Fibroblast of mammary gland (primary cell): ENCODE measurements at places on chromosomes 4 and X.
A peak's percentile ranks its signal among the peaks of the same experiment; 100 is the strongest.

DNA sequence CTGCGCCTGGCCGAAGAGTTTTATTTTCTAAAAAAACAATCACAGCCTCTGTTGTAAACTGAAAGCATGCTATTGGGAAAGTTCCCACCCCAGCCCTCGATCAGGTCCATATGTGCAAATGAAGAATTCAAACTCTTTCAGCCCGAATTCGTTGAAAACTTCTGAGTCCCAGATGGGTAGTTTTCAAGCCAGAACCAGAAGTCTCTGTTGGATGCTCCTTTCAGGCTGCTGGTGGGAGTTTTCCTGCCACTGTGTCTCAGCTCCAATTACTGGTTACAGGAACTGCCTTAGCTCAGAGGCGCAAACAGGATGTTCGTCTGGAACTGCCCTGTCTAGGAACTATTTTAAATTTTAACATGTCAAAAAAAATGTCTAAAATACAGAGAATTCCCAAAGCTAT, 9.3 kb upstream of the ALG13 start:
- DNase-seq: peak; percentile 7

DNA sequence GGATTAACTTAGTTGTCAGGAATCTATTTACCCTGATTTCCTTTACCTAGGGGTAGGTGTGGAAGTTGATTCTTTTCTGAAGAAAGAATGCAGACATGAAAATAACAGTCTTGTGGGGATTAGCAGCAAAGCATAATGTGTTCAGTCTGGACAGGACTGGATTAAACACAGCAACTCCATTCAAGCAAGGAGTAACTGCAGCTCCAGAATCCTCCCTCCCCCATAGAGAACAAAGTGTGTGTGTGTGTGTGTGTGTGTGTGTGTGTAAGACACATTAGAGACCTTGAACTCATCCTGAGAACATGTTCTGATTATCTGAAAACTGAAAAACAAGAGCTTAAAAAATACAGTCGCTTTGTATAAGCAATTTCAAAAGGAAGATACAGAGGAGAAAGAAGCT, 9.3 kb downstream of the C4orf54 start:
- no peak for DNase-seq

DNA sequence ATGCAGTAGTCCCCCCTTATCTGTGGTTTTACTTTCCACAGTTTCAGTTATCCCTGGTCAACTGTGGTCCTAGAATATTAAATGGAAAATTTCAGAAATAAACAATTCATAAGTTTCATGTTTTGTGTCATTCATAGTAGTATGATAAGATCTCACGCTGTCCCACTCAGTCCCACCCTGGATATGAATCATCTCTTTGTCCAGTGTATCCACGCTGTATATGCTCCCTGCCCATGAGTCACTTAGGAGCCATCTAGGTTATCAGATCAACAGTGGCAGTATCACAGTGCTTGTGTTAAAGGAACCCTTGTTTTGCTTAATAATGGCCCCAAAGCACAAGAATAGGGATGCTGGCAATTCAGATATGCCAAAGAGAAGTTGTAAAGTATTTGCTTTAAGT, 16.2 kb upstream of the SYTL4 start:
- no peak for DNase-seq

GRCh38 chr4:47675806-47676205, 162.1 kb downstream of the CORIN start:
- DNase-seq: no peak

DNA sequence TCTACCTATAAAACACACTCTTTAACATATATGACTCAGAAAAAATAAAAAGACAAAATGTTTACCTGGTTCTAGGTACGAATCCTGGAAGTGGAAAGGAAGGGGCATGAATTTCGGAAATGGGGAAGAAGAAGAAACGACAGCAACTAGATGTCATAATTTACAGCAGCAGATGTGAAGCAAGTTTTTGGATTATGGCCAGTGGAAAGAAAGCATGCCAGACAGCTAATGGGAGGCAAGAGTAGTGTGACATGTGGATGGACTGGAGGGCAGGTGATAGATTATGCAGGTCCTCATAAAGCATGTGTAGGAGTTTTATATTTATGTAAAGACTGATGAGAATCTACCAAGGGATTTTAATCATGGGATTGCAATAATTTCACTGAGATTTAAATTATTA, 279.0 kb upstream of the TACR3 start:
- DNase-seq: no peak

DNA sequence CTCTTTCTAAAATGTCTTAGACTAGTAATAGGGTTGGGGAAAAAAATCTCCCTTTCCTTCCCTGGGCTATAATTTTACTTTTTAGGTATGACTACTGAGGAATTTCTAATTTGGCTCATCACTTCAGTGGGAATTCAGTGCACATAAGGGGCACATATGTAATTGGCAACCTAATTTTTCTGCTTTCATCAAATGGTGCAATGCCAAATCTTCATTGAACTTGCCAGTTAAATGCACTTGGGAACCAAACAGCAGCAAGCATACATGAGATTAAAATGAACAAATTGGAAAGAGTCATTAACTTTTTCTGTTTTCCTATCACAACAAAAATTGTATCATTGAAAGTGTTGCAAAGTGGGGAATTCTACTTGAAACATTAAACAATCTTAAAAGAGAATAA, 2.9 kb upstream of the CCSER1 start:
- DNase-seq: no peak

GRCh38 chrX:92351511-92351910, 572.3 kb downstream of the PCDH11X start:
- no peak for DNase-seq

GRCh38 chr4:182569561-182569960, 326.4 kb downstream of the TENM3 start:
- no peak for DNase-seq

DNA sequence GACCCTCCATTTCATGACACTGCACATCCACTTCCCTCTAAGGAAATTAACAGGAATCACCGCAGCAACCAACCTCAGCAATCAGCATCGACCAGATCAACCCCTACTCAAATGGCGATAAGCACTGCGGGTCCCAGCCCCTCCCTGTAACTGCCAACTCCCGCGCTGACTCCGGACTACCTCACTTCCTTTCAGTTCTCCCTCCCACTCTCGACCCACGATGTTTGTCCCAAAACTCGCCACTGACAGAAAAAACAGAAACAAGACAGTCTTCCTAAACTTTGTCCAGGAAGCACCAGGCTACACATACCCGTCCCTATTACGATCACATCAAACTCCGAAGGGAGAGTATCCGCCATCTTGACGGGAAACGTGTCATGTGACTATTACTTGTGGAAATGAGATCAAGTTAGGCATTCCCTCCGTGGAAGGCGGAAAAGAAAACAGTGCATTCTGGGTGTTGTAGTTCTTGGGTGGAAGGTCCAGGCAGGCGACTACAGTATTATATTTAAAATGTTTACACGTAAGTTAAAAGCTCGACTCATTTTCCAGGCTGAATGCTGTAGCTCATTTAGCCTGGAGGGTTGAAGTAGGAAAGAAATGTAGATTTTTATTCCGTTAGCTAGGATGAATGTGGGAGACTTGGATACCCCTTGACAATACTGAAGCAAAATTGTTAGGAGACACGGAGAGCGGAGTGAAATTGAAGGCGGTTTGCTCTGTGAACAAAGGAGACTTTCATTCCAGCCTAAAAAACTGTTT, at the start of gene CHM:
Gene CHM, minus strand, starts transcription at position 385 of the 762 bp plus-strand sequence. Its CDS starts 26 bp downstream, at position 359.
- DNase-seq: peak; percentile 86

DNA sequence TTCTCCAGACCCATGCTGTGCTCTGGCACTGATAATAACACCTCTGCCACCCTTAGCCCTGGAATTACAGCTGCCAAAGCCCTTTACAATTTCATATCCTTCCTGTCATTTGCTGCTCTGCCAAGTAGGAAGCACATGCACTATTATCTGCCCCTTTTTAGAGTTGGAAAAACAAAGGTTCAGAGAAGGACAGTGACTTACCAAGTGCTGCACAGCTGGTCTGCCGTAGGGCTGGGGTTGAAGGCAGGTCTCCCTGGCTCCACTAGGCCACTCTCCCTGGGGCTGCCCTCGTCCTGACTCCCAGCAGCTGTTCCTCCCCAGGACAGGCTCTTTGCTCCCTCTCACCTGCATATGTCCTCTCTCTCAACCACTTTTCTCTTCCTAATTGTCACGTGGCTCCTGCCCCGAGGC, 73.4 kb downstream of the ANAPC4 start:
- DNase-seq: no peak

DNA sequence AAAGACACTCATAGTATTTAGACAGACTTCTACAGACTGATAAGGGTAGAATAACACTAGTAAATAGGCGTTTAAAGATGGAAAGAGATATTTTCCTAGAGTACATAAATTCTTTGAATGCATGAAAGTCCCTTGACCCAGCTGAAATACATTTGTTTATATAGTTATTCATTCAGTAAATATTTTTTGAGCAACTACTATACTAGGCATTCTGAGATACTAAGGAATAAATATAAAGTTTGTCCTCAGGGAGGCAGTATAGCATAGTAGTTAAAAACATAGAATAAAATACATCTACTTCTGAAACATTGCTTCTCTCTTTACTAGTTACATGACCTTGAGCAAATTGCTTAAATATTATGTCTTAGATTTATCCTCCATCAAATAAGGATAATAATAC, 27.4 kb downstream of the HMGN5 start:
- DNase-seq: peak; percentile 32

GRCh38 chr4:68240620-68241019, 4.9 kb downstream of the TMPRSS11B start:
- no peak for DNase-seq

- no peak for DNase-seq
Measured at GRCh38 chr4:107665001-107665400, 55.0 kb downstream of the PAPSS1 start.

DNA sequence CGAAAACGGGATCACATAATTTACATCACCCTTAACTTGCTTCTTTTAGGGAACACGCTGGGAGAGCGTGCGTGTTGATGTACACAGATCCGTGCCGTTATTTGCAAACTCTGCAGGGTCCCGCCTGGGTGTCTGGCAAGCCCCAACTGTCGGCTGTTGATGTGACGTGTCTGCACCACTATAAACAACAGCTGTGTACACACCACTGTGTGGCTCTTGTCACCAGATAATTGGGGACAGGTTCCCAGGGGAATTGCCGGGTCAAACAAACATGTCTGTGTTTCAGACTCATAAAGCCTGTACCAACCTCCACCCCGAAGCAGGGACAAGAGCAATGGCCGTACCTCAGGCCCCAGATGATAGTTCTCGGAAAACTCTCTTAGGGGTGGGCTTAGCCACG, 105.0 kb upstream of the AFAP1 start:
- DNase-seq: no peak

GRCh38 chr4:169156392-169156791, 114.4 kb downstream of the SH3RF1 start:
- no peak for DNase-seq

- no peak for DNase-seq
Measured at GRCh38 chr4:163815776-163816175, 321.3 kb downstream of the TMA16 start.

GRCh38 chr4:11004818-11005217, 320.2 kb upstream of the CLNK start:
- no peak for DNase-seq

DNA sequence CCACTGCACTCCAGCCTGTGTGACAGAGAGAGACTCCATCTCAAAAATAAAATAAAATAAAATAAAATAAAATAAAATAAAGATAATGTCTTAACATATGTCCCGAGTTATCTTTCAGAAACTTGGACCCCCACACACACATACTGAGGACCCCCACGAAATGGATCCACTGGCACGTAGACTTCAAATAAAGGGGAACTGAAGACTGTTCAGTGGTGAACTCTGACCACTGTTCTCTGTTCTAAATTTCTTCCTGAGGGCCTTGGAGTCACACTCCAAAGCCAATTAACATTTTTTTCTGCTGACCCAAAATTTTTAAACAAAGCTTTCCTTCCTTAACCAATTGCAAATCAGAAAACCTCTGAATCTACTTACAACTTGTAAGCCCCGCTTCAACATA, 43.5 kb upstream of the PRDX4 start:
- DNase-seq: no peak

GRCh38 chrX:38839277-38839676, 38.0 kb downstream of the MID1IP1 start:
- no peak for DNase-seq

DNA sequence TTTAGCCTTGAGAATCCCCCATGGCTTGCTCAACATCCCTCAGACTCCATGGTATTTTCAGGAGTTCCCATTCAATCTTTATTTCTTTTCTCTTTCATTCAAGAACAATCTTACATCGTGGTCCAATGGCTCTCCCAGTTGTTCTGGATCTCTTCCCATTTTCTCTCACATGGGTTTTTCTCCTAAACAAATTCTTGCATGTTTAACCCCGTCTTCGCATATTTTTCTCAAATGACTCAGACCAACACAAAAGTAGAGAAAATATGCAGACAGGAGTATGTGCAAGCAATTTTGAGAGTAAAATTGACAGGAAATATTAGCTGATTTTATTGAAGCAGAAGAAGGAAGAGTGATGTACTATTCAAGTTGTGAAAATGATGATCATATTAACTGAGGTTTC, 396.4 kb upstream of the TRAM1L1 start:
- no peak for DNase-seq

GRCh38 chr4:7844594-7844991, 95.1 kb downstream of the AFAP1 start:
- peak; percentile 93 for DNase-seq

- DNase-seq: peak; percentile 30
Measured at GRCh38 chrX:53494436-53494835, 60.3 kb upstream of the HSD17B10 start.

DNA sequence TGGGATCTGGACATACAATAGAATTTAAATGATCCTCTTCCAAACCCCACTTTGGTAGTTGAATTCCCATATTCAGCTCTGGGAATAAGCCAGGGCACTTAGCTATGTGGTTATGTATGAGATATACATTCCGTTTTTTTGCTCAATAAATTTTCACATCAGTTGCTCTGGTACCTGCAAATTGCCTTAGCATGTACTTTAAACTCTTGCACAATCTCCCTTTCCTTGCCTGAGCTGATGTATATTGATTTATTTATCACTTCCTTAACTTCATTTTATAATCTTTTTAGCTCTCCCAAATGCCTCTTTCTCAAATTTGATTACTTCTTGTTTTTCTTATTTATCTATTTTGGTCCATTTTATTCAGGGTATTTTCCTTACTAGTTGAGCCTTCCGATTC, 90.1 kb upstream of the AGA start:
- DNase-seq: no peak

DNA sequence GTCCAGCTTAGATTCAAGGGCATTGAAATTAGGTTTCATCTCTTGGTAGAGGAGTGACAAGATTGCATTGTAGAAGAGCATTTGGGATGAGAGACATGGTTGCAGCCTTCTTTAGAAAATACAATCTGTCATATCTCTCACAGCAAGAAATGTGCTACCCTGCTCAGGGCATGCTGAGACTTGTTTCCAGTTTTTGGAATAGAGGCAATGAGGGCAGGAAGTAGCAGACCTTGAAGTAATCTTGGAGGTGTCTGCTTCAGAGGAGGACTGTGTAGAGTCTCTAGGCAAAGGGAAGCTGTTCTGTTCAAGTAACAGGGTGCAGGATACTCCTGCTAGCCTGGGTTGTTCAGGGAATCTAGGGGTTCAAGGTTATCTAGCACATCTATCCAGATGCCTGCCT, 116.1 kb upstream of the ZNF827 start:
- no peak for DNase-seq

GRCh38 chrX:79365591-79365990, 1.5 kb downstream of the ITM2A start:
- no peak for DNase-seq
